Gastrocnemius medialis (tissue), 4 donors: ENCODE measurements at places on chromosomes 7 and 10.

GRCh38 chr7:129052441-129052840 is 2.5 kb downstream of the TNPO3 start:
- H3K4me1 ChIP-seq: peaks cover 27% of the 10 kb centered on the region
- DNase-seq: no peak
- no peaks in the 10 kb centered on the region for H3K27me3 ChIP-seq
- no peak overlapping the region for H3K27ac ChIP-seq
- no peak overlapping the region for H3K4me3 ChIP-seq

DNA sequence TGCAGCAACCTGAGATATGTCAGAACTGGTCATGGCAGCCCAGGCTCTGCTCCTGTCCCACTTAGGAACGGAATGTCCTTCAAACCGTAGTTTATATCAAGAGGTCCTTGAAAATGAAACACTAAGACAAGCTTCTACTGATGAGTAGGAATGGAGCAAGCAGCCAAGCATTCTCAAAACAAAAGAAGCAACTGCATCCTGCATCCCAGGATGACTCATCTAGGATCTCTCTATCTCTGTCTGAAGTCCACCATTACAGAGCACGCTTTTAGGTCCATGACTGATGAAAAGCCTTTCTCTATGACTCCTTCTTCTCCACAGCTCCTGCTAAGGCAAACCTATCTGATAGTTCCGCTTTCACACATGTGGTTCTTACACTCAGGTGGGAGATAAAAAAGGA is 16.3 kb downstream of the MBL2 start:
- no peak for DNase-seq
- no peaks in the 10 kb centered on the region for H3K36me3 ChIP-seq
- H3K27me3 ChIP-seq: no peaks in the 10 kb centered on the region
- H3K27ac ChIP-seq: no peak overlapping the region

GRCh38 chr7:12389089-12389700 is 14.5 kb downstream of the VWDE start:
- H3K36me3 ChIP-seq: no peaks in the 10 kb centered on the region
- no peak overlapping the region for H3K27ac ChIP-seq
- no peaks in the 10 kb centered on the region for H3K27me3 ChIP-seq
- no peak overlapping the region for H3K4me3 ChIP-seq

DNA sequence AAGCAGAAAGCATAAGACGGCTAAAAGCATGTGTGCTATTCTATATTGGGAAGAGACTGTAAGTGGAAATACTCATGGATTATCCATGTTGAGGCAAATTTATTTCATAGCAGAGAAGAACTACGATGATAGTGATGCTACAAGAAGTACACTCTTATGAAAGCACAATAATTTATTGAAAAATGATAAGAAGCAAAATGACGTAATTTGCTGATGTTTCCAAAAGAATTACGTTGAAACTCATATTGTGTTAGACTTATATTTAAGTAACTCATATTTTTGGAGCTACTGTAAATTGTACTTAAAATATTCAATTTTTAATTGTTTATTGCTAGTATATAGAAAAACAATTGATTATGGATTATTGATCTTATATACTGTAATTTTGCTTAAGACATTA is 1622.5 kb downstream of the REEP3 start:
- DNase-seq: no peak
- H3K27me3 ChIP-seq: no peaks in the 10 kb centered on the region
- H3K27ac ChIP-seq: no peak overlapping the region
- no peaks in the 10 kb centered on the region for H3K4me1 ChIP-seq
- no peaks in the 10 kb centered on the region for H3K36me3 ChIP-seq

- no peaks in the 10 kb centered on the region for H3K4me1 ChIP-seq
- no peaks in the 10 kb centered on the region for H3K27me3 ChIP-seq
- no peaks in the 10 kb centered on the region for H3K36me3 ChIP-seq
Observed at GRCh38 chr10:22271786-22272185, 44.4 kb upstream of the COMMD3 start.

- no peak overlapping the region for H3K4me3 ChIP-seq
- no peaks in the 10 kb centered on the region for H3K27me3 ChIP-seq
- DNase-seq: no peak
- no peaks in the 10 kb centered on the region for H3K36me3 ChIP-seq
Observed at GRCh38 chr10:66162560-66163143, 763.2 kb upstream of the LRRTM3 start.

- H3K36me3 ChIP-seq: no peaks in the 10 kb centered on the region
- H3K27me3 ChIP-seq: no peaks in the 10 kb centered on the region
- H3K4me3 ChIP-seq: no peak overlapping the region
- no peak for DNase-seq
- H3K27ac ChIP-seq: no peak overlapping the region
Observed at GRCh38 chr10:5818894-5819293, 5.7 kb upstream of the GDI2 start.

- H3K27ac ChIP-seq: no peak overlapping the region
- H3K4me3 ChIP-seq: no peak overlapping the region
- H3K36me3 ChIP-seq: no peaks in the 10 kb centered on the region
- no peaks in the 10 kb centered on the region for H3K4me1 ChIP-seq
- no peak for DNase-seq
Observed at GRCh38 chr7:33674804-33675411, 230.4 kb upstream of the BMPER start.

- no peaks in the 10 kb centered on the region for H3K36me3 ChIP-seq
- DNase-seq: no peak
- no peak overlapping the region for H3K4me3 ChIP-seq
- H3K4me1 ChIP-seq: no peaks in the 10 kb centered on the region
- H3K27ac ChIP-seq: no peak overlapping the region
Observed at GRCh38 chr7:28222636-28223035, 42.0 kb upstream of the JAZF1 start.

- no peak overlapping the region for H3K4me3 ChIP-seq
- no peaks in the 10 kb centered on the region for H3K27me3 ChIP-seq
- DNase-seq: no peak
- H3K27ac ChIP-seq: no peak overlapping the region
Observed at GRCh38 chr10:38054361-38054797, 39.8 kb upstream of the ZNF37A start.

- H3K4me1 ChIP-seq: no peaks in the 10 kb centered on the region
- H3K4me3 ChIP-seq: no peak overlapping the region
- no peaks in the 10 kb centered on the region for H3K27me3 ChIP-seq
- no peaks in the 10 kb centered on the region for H3K36me3 ChIP-seq
Observed at GRCh38 chr7:82904871-82905270, 257.8 kb downstream of the PCLO start.

DNA sequence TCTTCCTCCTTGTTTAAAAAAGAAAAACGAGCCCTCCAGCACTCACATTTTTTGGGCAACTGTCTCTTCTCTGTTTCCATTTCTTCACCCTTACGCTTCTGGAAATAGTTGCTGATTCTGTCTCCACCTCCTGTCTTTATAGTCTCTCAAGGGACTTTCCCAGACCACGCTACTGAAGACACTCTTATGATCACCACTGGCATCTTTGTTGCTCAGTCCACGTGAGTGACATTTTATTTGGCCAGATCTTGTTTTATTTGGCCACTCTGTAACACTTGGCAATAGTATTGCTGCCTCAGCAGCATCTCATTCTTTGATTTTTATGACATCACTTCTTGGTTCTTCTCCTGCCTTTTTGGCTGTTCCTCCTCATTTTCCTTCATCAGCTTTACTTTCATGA is 21.6 kb upstream of the NME8 start:
- no peaks in the 10 kb centered on the region for H3K4me1 ChIP-seq
- no peak overlapping the region for H3K4me3 ChIP-seq
- no peaks in the 10 kb centered on the region for H3K36me3 ChIP-seq
- no peak for DNase-seq
- H3K27ac ChIP-seq: no peak overlapping the region

GRCh38 chr7:38448584-38449234 is 175.3 kb upstream of the TARP start:
- H3K4me3 ChIP-seq: no peak overlapping the region
- no peaks in the 10 kb centered on the region for H3K4me1 ChIP-seq
- no peaks in the 10 kb centered on the region for H3K27me3 ChIP-seq
- no peak for DNase-seq
- no peaks in the 10 kb centered on the region for H3K36me3 ChIP-seq

DNA sequence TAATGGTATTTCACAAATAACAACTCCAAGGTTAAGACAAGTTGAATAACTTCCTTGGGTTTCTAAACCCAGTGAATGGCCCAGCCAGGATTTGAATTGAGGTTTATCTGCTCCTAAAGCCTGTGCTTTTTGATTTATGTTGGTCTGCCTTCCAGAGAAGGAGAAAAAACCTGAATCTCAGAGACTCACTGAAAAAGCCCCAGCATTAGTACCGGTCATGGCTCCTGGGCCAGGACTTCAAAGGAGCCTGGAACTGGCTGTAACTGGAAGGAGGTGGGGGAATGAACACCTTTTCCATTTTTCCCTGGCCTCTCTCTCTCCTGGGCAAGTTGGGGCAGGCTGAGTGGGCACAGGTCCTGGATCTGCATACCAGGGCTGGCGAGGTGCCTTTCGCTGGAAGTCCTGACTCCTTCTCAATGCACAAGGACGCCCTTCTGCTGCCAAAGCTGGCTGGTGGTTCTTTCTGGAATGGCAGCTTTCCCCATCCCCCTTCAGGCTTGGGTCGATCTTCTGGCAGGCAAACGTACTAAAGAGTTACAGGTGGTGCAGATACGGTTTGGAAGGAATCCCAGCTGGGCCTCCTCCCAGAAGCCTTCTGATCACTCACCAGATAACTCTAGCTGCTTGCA is 268.2 kb downstream of the PTEN start:
- H3K27ac ChIP-seq: peak overlapping the region; percentile 78
- no peaks in the 10 kb centered on the region for H3K27me3 ChIP-seq
- H3K4me3 ChIP-seq: peak overlapping the region; percentile 24

DNA sequence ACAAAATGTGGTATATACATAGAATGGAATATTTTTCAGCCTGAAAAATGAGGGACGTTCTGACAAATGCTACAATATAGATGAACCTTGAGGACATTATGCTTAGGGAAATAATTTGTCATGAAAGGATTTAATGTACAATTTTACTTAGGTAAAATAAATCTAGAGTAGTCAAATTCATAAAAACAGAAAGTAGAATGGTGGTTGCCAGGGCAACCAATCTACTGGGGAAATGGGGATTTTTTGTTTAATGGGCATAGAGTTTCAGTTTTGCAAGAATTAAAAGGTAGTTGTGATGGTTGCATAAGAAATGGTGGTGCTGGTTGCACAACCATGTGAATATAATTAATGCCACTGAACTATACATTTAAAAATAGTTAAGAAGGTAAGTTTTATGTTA is 296.0 kb upstream of the SP4 start:
- no peak overlapping the region for H3K4me3 ChIP-seq
- no peaks in the 10 kb centered on the region for H3K27me3 ChIP-seq
- no peaks in the 10 kb centered on the region for H3K4me1 ChIP-seq
- no peak for DNase-seq
- H3K36me3 ChIP-seq: no peaks in the 10 kb centered on the region
- no peak overlapping the region for H3K27ac ChIP-seq

DNA sequence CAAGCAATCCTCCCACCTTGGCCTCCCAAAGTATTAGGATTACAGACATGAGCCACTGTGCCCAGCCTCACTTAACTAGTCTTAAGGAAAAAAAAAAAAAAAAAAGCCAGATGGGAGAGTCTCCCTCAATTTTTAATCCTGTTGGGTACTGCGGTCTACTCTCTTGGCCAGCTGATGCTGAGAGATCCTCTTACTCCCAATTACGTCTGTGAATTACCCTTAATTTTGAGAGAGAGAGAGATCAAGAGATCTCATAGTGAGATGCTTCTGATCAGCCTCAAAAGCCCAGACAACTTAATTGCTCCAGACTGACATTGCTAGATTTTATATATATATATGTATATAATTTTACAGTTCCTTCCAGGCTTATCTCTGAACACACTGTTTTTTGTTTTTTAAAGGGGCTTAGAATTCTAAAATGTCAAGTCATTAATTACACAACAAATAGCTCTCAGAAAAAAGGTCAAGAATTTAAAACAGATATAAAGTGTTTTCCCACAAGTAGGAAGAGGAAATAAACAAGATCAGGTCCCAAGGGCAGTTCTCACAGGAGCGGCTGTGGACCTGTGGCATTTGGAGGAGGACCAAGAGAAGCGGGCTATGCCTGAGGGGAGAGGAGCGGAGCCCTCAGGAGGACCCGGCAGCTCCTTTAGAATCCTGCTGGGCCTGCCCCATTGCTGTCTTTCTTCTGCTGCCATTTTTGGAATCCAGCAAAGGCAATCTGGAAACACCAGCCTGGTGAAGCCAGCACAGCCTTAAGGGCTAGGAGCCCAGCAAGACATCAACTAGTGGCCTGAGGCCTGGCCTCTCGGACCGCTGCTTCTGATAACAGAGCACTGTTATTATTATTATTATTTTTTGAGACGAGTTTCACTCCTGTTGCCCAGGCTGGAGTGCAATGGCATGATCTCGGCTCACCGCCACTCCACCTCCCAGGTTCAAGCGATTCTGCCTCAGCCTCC is 30.1 kb downstream of the DENND2A start:
- DNase-seq: no peak
- no peak overlapping the region for H3K4me3 ChIP-seq
- no peaks in the 10 kb centered on the region for H3K27me3 ChIP-seq
- H3K27ac ChIP-seq: peak overlapping the region; percentile 56
- H3K36me3 ChIP-seq: no peaks in the 10 kb centered on the region
